ENCODE measurements at places on chromosomes 13 and 19.

DNA sequence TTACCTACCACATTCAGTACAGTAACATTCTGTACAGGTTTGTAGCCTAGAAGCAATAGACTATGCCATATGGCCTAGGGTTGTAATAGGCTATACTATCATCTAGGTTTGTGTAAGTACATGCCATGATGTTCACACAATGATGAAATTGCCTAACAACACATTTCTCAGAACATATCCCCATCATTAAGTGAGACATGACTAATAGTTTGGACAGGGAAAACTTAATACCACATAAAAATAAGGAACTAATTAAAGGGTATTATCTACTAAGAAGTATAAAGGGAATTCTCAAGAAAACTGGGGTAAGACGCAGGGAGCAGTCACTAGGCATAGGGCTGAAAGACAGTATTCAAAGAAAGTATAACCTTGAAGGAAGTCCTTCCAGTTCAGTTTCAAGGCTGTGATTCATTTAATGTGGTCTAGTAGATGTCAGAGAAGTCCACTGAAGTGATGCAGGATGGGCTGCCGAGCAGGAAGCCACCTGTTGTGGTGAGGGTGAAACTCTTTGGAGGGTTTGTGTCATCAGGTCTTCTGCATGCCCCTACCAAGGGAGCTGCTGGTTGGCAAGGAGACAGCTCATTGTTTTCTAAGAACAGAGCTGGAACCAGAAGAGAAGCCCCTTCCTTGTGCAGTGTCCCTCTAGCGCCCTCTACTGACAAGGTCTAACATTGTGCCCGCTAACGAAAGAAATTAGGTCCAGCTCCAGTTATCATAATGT, 122.9 kb downstream of the OLFM4 start:
- DNase-seq, result peak; percentile 17

DNA sequence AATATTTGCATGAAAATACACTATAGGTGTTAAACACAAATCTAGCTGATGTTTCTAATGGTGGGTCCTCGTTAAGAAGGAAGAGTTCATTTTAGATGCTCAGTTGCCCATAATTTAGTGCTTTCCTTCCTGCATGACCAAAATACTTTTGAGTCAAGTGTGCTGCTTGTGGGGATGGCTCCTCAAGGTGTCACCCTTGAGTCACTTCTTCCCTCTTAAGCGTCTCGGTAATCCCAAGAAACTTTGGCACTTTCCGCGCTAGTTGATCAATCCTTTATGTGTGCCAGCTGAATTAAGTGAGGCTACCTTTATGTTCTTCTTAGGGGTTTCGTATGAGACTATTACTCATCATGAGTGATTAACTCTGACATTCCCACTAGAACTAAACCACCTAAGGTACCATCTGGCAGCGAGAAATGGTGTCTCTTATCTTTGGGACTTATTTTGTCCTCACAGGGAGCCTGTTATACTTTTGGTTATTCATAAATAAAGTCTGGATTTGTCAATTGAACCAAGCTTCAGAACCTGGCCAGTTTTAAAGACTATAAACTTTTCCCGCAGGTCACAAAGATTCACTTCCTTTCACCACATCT, 106.8 kb downstream of the NHLRC3 start:
- peak; percentile 68 for DNase-seq

DNA sequence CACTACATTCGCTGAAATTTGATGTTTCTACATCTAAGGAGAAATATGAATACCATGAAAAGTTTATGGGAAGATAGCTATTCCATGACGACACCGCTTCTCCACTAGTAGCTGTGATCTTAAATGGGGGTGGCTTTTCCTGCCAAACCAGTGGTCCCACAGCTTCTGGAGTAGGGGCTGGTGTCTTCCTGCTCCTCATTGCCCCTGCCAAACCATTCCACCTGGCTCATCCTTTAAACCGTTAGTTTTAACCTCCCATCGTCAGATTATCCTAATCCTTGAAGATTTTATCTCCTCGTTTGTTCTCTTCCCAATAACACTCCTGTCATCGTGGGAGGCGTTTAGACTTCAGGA, 568 bp upstream of the ZNF230 start:
- no peak for DNase-seq

- DNase-seq, result no peak
Measured at GRCh38 chr19:771332-771785, 20.4 kb downstream of the MISP start.

DNA sequence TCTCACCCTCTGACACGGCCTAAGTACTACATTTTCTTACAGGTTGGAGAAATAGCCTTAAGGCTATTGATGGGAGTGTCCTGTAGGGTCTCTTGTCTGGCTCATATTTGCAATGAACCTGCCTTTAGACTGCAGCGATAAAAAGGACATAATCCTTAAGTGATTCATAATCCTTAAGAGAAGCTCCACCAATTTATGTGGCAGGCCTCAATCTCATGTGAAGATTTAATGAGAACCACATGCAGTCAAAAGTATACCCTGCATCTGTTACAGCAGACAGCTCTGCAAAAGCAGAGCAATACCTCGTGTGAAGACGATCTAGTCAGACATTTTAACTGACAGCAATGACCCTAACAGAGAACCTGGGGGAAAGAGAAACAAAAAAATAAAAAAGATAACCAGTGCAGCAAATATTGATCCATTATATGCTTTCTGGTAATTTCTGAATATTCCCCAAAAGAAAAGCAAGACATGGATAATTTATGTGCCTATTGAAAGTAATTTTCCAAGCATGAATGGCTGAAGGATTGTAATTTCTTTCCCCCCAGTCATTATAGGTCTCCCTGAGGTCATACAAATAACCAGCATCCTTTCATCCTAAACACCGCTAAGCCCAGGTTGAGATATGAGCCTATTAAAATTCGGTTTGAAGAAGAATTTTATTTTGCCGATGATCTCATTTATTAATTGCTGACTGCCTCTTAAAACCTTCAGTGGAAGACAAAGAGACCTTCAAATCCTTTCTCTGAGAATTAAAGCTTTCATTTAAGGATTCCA, 321.8 kb upstream of the NBEA start:
- DNase-seq, result no peak
